NCI-H524 (cell line): ENCODE measurements at places on chromosomes 1 and 21.

DNA sequence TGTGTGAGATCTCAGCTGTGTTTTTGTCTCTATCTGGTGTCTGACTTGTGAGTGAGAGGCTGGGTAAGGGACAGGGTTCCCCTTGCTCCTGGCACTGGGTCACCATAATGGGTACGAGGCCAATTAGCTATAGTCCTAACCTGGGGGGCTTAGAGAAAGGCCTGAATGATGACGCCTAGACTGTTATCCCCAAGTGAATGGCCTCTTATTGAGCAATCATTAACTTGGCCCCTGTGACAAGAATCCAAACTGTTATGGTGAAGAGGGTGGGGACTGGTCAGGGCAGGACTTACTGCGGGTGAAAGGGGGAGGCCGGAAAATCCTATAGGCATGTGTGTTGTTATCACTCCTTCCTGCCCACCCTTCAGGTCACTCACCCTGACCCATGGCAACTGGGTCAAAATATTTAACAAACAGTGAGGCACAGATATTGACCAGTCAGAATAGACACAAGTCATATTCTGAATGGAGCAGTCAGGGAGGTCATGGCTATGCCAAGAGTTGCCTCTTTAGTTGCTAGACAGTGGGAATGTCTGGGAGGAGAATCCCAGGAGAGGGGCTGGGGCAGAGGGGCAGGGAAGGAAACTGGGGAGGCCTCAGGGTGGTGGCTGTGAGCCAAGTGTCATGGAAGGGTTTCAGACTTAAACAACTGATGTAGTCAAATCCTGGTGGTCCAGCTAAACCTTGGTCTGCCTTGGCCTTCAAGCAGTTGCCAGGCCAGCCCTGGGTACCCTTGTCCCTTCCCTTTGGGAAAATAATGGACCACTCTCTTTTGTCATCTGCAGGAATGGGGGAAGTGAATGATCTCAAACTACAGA, 3.2 kb downstream of the NR0B2 start:
- DNase-seq, result no peak

- DNase-seq, result no peak
These were observed 10.5 kb downstream of the VANGL1 start for GRCh38 chr1:115652236-115652788.

DNA sequence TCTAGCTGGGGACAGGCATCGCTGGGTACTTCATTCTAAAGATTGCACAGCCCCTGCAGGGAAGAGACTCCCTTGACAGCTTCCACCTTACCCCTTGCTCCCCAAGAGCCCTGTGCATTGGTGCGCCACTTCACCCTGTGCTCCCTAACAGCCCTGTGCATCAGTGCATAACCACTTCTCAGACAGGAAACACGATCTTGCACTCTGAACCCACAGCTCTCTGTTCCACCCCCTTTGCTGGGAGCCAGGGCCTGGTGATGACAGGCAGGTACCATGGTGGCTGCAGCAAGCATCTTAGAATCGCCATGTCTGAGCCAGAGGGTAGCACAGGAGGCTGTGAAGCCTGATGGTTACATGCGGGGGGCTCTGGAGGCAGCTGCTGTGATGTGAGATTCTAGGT, 5.0 kb downstream of the ALPL start:
- no peak for DNase-seq

DNA sequence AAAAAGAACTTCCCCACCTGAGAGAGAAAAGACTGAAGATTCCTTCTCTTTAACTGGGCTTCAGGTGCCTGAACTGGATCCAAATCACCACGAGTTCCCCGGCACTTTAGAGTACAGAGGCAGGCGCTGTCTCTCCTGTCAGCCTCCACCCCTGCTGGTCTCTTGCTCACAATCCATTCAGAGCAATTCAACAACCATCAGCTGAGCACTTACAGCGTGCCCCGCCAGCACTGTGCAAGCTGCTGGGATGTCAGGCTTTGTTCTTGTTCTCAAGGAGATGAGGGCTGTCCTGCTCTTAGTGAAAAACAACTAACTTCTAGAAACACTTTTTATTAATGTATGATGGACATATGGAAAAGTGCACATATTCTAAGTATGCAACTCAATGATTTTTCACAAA, 68.7 kb upstream of the VAMP3 start:
- peak; percentile 62 for DNase-seq

GRCh38 chr1:224846119-224846907, 83.2 kb upstream of the DNAH14 start:
- DNase-seq, result no peak

DNA sequence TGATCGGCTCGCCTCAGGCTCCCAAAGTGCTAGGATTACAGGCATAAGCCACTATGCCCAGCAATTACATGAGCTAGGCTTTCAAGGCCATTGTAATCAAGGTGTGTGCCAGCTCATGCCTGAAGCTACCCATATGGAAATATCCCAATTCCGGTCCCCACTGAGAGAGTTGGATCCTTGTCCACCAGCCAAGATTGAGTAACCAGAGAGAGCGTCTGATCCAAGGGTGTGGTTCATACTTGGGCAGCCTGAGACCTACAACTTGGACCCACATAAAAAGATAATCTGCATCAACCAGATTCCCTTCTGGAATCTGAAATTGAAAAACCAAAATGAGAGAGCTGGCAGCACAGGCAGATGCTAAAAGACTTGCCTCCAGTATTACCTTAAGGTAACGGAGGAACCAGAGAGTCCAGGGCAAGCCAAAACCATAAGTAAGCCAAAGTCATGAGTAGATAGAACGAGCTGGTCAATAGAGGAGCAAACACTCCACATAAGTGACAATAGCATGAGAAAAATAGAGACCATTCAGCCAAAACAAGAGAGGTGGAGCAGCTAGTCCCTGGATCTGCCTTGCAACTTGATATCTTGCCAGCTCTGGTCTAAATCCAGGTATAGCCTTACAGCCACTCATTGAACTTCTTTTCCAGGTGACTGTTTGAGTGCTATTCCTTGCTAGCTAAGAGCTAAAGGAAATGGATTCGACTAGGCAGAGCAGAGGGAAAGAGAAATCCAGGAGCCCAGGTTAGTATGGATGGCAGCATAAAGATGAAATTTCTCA, 63.8 kb upstream of the ATP1A1 start:
- no peak for DNase-seq
